ENCODE measurements at places on chromosomes 5 and 9.

- DNase-seq: peak; percentile 76
These were observed at the start of gene ATOX1 for GRCh38 chr5:151758430-151759241. Gene ATOX1 (minus strand): TSS chr5:151758631. CDS start chr5:151758551, 80 bp downstream.

DNA sequence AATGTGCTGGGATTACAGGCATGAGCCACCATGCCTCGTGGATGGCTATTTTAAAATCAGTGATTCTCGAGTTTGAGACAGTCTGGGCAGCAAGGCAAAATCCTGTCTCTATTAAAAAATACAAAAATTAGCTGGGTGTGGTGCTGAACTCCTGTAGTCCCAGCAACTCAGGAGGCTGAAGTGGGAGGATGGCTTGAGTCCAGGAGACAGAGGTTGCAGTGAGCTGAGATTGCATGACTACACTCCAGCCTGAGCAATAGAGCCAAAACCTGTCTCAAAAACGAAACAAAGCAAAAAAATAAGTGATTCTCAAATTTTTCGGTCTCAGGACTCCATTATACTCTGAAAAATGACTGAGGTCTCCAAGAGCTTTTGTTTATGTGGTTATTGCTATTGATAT lies 47.9 kb upstream of the HSPA9 start:
- peak; percentile 33 for DNase-seq

- DNase-seq: no peak
These were observed 62.9 kb upstream of the TNFAIP8 start for GRCh38 chr5:119292701-119293515.

- no peak for DNase-seq
These were observed 126.8 kb downstream of the NXNL2 start for GRCh38 chr9:88661759-88662158.

DNA sequence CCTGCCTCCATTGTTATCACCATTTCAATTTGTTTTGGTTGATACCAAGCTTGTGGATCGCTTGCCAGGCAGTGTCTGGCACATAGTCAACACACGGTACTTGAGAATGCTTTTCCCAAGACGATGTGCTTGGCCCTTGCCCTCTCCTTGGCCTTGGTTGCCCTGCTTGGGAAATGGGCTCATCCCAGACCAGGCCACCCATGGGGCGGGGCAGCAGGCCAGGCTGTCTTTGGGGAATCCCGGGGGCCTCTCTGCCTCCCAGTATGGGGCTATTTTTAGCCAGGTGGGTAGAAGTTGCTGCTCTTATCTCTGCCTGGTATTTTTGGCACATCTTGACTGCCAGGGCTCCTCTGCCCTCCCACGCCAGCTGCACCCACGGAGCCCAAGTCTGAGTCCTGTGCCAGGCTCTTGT lies 49.9 kb downstream of the LMX1B start:
- DNase-seq: peak; percentile 68

- DNase-seq: no peak
These were observed 509.5 kb upstream of the PAPPA start for GRCh38 chr9:115643948-115644727.

DNA sequence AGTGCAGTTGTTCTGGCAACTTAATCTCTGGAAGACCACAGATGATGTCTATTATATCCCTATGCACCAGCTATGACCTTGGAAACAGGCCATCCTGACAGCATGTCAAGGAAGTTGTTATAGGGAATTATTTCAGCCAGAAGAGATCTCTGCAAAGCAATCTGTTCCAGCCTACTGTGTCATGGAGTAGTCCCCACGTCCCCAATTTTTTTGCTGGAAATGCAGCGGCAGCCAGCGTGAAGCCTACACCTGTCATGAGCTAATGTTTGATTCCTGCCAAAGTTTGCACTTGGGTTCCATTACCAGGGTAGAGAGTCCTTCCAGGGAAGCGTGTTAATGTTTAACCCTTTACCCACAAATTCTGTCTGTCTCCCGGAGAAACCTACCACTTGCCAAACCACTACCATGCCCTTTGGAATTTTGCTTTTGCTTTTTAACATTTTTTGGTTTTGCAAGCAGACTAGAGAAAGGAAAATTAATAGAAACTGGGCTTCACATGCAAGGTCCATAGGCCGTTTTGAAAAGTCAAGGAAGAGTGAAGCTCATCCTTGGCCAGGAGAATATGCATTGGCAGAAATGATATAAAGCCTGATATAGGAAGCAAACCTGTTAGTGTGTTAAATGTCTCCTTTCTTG lies 174.9 kb upstream of the SPRY4 start:
- no peak for DNase-seq

GRCh38 chr5:177083357-177083756 lies 3.4 kb upstream of the FGFR4 start:
- no peak for DNase-seq

- DNase-seq: peak; percentile 67
These were observed 57.7 kb downstream of the PDE6A start for GRCh38 chr5:149886692-149887470.

- DNase-seq: peak; percentile 19
These were observed 964.9 kb downstream of the MAT2B start for GRCh38 chr5:164470312-164470711.

GRCh38 chr9:85987236-85987635 lies 46.3 kb downstream of the NAA35 start:
- no peak for DNase-seq

DNA sequence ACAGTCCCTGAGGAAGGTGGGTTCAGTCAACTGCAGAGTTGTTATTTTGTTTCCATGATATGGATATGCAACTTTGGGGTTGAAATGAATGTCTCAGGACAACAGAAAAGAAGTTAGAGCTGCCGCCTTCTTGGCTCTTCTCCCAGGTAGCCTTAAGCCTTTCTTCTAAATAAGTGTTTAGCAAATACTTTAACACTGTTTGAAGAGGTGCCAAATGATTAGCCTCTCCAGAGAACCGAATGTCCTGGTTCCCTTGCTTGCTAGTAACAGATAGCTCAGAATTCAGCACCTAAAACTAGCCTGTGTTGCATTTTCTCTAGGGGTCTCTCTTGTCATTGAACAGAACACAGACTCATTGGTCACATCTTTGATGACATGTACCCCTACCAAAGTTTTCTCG lies 127.7 kb upstream of the PIK3R1 start:
- peak; percentile 12 for DNase-seq

GRCh38 chr9:78515108-78515507 lies 218.2 kb downstream of the PSAT1 start:
- no peak for DNase-seq

GRCh38 chr9:102405218-102405867 lies 589.8 kb upstream of the CYLC2 start:
- no peak for DNase-seq

DNA sequence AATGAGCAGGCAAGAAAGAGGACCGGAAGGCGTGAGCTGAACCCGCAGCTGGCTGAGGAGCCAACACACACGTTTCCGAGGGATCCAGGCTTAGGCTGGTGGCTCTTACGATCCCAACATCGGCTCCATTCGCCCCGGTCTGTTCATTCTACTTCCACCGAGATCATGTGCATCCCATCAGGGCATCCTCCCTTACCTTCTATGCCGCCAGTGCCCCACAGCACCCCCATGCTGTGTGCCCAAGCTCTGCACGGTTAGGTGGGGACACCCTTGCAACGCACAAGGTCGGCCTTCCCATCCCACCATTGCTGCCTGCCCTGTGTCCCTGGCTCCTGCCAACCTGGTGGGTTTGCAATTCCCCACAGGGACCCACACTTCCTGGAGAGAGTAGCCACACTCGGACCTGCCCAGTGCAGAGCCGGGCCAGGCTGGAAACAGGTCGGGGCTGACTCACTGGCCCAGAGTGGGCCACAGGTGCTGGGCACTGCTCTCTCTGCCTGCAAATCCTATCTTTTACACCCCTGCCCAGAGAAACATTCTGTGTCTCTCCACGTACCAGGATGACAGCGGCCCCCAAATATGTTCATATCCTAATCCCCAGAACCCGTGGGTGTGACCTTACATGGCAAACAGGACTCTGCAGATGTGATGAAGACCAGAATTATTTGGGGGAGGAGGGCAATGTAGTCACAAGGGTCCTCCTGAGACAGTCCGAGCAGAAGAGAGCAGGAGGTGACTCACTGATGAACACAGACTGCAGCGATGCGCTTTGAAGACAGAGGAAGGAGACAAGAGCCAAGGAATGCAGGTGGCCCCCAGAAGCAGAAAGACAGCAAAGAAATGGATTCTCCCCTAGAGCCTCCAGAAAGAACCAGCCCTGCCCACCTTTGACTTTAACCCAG lies 182.2 kb downstream of the AUH start:
- DNase-seq: peak; percentile 20

GRCh38 chr5:37847978-37848425 lies 8.2 kb upstream of the GDNF start:
- peak; percentile 23 for DNase-seq

GRCh38 chr5:135066781-135067180 lies 32.8 kb upstream of the PITX1 start:
- DNase-seq: no peak

DNA sequence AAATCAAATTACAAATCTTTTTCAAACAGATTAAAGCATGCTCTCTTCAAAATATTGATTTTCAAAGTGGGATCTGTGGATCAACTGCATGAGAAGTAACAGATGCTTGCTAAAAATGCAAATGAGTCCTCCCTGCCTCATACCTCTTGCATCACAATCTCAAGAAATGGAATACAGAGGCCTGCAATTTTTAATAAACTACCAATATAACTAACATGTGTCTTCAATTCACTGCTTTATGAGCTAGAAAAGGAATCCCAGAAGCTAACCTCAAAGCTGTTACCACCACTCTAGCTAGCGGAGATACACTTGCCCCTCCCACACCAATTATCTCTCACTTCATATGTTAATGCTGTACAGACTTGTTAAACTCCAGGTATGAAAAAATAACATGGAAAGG lies 9.6 kb downstream of the OR13C5 start:
- DNase-seq: no peak

DNA sequence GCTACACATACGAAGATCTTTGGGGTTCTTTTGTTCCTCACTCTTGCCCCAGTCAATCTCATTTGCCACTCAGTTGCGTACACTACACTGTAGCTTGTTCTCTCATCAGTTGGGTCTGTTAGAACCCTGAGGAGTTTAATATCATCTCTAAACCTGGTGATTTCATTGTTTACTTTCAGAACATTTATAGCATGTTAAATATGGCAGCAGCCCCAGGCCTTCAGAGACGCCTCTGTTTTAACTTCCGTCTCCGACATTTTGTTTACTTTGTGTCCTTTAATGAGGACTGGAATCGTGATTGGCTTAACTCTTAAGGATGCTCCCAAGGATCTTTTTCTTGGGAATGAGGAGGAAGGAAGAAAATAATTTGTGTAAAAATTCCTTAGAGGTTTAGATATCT lies 510.1 kb downstream of the NR2F1-AS1 start:
- no peak for DNase-seq

- DNase-seq: no peak
These were observed 31.7 kb downstream of the AP3S1 start for GRCh38 chr5:115873392-115873791.

GRCh38 chr9:134221273-134222017 lies 57.1 kb upstream of the RNU6ATAC start:
- DNase-seq: no peak

- peak; percentile 4 for DNase-seq
These were observed 462.3 kb downstream of the CDH12 start for GRCh38 chr5:22390888-22391287.

GRCh38 chr5:54671111-54671531 lies 153.6 kb downstream of the SNX18 start:
- no peak for DNase-seq

GRCh38 chr5:137606401-137606800 lies 107.3 kb upstream of the SPOCK1 start:
- no peak for DNase-seq

- DNase-seq: no peak
These were observed 25.0 kb upstream of the MATR3 start for GRCh38 chr5:139268364-139269202.

GRCh38 chr9:36637491-36638270 lies 65.0 kb downstream of the MELK start:
- DNase-seq: no peak

GRCh38 chr5:73729329-73729728 lies 103.3 kb downstream of the ARHGEF28 start:
- DNase-seq: no peak

- DNase-seq: no peak
These were observed 930 bp downstream of the ANKS6 start for GRCh38 chr9:98795295-98795955.

DNA sequence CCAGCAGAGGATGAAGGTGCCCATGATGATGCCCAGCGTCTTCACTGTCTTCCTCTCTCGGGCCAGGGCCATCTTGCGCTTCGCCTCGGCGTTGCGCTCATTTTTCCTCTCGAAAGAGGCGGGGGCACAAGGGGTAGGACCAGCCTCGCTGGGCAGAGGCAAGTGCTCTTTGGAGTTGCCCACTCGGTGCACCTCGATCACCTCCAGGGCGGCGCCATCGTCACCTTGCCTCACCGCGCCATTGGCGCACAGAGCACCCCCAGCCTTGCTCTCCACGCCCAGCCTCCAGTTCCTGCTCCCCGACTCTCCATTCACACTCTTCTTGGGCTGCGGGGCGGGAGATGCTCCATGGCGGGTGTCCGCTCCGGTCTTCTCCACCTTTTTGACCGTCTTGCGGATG lies 1.6 kb downstream of the HTR1A start:
- DNase-seq: no peak

DNA sequence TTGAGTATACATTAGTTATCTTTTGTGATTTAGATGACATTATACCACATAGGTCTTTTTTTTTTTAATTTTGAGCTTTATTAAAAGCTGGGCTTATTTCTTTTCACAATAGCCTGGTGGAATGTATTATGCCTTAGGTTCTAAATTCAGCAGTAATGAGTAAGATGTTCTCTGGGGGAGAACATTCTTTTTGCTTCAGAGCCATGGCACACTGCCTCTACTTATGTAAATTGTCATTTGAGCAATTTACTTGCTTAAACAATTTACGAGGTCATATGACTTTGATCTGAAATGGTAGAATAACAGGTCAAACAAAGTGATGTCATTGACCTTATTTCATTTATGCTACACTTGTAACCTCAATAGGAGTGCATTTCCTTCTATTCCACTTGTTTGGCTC lies 154.2 kb downstream of the FOCAD start:
- no peak for DNase-seq

- DNase-seq: no peak
These were observed 13.8 kb downstream of the SLC44A1 start for GRCh38 chr9:105258225-105258737.

DNA sequence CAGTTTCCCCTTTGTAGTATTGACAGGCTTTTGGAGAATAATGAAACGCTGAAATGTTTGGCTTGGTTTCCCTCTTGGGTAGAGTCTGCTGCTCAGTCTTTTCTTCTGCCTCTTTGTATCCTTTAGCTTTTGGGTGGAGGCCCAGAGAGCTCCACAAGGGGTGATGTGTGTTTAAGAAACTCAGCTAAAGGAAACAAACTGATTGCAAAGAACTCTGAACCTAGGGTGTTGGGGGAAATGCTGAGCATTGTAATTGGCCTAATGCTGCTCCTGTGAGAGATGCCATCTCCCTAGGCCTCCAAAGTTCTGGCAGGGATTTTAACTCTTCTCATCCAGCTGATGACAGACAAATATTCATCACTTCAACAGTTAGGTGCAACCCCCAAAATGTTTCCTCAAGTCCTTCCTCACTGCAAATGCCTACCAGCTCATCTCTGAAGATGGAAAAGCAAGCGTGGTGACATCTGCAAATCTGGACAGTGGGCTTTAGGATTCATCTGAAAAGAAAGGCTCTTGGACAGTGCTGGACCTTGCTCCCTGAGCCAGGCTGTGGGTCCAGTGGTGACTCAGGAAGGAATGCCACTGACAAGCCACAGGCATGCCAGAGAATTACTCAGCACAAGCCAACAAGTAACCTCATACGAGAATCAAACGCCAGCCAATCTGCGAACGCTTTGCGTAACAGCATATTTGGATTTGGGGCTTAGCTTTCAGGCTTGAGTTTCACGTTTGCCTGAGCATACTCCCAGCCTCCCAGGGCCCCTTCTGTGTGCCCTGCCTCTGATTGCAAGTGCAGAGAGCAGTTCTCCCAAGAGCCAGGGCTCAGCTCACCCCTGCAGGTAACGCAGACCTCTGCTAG lies 30.5 kb upstream of the ZSWIM6 start:
- DNase-seq: peak; percentile 99
